ENCODE measurements at places on chromosomes 1 and 21.
A peak's percentile ranks its signal among the peaks of the same experiment; 100 is the strongest.

- DNase-seq = no peak
Measured at GRCh38 chr1:1137256-1138045, 21.6 kb upstream of the C1orf159 start.

GRCh38 chr21:44815225-44815624 is 2.6 kb downstream of the SUMO3 start:
- no peak for DNase-seq

GRCh38 chr1:172135978-172136610 is 284.4 kb upstream of the C1orf105 start:
- DNase-seq = peak; percentile 17

- DNase-seq = no peak
Measured at GRCh38 chr1:203187689-203188264, 1.3 kb upstream of the CHI3L1 start.

- DNase-seq = no peak
Measured at GRCh38 chr1:4224684-4225467, 324.8 kb upstream of the C1orf174 start.

GRCh38 chr1:84311296-84311695 is 9.8 kb downstream of the SAMD13 start:
- no peak for DNase-seq

DNA sequence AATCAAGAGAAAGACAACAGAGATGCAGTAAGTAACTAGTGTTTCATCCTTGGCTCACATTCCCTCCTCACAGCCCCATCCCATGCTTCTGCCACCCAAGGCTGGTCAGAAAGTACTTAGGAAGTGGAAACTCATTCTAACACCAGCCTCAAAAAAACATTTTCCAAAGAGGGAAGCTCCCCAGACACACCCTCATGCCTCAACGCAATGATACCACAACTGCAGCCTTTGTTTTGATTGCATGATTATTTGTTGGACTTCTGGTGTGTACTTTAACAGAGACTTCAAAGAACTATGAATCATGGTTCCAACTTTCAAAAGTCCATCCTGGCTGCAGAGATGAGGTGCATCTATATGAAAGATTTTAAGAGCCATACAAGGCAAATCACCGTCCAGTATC is 45.2 kb upstream of the KCNA3 start:
- no peak for DNase-seq

- no peak for DNase-seq
Measured at GRCh38 chr1:100458661-100459357, 79.1 kb upstream of the GPR88 start.

DNA sequence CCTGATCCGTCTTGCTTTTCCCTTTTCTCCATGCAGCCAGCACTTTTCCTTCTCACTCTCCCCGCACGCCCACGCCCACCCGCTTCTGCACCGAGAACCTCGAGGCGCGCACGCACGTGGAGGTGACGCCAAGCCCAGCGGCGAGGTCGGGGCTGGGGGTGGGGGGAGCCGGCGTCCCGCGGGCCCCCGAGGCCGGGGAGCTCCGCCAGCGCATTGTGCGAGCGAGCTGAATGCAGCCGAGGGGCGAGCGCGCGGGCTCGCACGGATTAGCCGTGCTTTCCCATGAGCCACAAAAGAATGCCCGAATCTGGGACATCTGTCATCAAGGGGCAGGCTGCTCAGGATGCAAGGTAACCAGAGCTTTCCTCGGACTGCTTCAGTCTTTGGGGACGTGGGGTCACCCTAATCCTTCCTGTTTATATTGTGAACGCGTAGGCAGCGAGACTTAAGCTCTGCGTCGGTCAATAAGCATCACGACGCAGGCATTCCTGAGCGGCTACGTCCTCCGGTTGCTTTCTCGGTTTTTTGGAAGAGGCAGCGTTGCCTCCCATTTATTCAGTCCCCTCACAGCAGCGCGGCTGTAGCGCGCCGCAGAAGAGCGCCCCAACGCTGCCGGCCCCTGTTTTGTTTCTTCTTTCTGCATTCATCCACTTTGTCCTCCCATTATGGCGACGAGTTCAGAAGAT is 67.3 kb upstream of the AKT3 start:
- DNase-seq = peak; percentile 82

GRCh38 chr1:14724678-14725077 is 126.2 kb downstream of the KAZN start:
- DNase-seq = no peak

- no peak for DNase-seq
Measured at GRCh38 chr21:39648879-39649278, 36.1 kb downstream of the B3GALT5 start.

DNA sequence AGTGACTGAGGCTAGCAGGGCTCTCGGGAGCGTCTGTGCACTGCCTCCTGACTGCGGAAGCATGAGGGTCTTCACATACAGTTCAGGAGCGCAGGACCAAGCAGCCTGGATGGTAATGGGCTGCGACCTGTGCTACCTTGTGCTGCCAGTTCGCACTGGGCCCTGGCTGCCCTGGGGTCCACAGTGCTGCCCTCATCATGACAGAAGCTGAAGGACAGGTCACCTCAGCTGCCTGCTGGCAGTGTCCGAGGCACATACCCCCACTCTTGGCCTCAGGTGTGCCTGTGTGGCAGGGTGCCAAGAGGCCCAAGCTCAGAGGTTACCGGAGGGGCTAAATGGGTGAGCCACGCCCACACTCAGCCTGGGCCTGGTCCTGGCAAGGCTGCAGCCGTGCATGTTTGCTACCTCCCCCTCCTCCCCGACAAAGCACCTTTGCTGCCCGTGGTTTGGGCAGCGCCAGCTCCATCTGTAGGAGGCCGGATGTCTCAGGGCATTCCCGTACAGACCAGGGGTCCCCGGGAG is 4.4 kb downstream of the JMJD4 start:
- no peak for DNase-seq

DNA sequence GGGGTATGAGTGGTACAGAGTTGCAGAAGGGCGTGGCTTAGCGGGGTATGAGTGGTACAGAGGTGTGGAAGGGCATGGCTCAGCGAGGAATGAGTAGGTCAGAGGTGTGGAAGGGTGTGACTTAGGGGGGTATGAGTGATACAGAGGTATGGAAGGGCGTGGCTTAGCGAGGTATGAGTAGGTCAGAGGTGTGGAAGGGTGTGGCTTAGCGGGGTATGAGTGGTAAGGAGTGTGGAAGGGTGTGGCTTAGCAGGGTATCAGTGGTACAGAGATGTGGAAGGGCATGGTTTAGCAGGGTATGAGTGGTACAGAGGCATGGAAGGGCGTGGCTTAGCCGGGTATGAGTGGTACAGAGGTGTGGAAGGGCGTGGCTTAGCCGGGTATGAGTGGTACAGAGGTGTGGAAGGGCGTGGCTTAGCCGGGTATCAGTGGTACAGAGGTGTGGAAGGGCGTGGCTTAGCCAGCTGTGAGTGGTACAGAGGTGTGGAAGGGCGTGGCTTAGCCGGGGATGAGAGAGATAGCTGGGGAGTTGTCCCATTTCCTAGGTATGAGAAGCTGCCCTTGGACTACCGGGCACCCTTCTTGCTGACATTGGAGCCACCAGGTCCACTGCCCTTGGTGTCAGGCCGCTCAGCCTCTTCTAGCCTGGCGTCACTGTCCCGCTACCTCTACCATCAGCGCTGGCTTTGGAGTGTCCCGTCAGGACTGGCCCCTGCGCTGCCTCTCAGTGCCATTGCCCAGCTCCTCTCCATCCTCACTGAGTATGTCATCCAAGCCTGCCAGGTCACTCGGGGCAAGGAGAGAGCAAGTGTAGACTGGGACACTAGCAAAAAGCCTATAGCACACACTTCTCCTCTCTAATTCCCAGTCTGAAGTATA is 29.8 kb downstream of the HYI start:
- DNase-seq = no peak

DNA sequence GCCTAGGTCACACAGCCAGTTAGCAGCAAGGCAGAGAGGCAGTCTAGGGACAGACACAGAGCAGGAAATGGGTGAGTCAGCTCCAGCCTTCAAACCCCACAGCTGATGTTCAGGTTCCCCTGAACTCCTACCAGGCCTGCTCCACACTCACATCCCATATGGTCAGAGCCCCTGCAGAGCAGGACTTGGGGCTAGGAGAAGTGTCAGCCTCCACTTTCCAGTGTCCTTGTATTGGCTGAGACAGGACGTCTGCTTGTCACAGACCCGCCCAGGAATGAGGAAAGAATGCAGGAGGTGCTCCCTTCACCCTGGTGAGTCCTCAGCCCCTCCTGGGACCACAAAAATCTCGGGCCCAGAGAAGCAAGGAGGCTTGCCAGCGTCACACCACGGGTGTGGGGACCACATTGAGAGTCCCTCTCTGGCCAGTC is 92.5 kb downstream of the LACTBL1 start:
- peak; percentile 52 for DNase-seq

DNA sequence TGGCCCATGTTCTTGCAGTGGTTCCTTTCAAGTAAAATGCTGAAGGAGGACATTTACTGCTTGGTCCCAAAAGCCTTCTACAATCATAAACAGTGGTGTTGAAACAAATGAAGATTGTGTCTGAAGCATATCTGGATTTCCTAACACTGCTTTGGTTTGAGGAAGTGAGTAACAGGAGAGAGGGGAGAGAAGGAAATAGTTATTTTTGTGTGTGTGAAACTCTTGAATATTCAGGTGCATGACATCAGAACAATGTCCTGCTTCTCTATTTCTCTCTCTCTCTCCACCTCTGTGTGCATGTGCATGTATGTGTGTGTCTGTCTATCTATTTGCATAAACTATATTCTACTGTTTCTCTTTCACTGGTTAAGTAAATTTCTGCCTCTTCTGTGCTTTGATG is 61.4 kb upstream of the TNFSF18 start:
- no peak for DNase-seq

DNA sequence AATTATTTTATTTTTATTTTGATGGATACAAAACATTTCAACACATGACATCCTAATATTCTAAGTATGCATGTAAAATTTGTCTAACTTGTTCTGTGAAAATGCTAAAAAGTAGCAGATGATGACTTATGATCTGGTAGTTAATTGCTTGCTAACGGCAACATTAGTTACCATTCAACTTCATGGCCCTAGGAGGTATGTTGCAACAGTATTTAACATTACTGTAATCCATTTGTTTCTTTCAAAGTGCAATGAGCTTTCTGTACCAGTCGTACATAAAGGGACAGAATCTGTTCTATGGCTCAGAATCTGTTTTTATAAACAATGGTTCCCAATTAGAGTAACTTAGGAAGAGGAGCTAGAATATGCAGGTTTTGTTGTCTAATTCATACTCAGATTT is 91.5 kb upstream of the ZNHIT6 start:
- no peak for DNase-seq

DNA sequence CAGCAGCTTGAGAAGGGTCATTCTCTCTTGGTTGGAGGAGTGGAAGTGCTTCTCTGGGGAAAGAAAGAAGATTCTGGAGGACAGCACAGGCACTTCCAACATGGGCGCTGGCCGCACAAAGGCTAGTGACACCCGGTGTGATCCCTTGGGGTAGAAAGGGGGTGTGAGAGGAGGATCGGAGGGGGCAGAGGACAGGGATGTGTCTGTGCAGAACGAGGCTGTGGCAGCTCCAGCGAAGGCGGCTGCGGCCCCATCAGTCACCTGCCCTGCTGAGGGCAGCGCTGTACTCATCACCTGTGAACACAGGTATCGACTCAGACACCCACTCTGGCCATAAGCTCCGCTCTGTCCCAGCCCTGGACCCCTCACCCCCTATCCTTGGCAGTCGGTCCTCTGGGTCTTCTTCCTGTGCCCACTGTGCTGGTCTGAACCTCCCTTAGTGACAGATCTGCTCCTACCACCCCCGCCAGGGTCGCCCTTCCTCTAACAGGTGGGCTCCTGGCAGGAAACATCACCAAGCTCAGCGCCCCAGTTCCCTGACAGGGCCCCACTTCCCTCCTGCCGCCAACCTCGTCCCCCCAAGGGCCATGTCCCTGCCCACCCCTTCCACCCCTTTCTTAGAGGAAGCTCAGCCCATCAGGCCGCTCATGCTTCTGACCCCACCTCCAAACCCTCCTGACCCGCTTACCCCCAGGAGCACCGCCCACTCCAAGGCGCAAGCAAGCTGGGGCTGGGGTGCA is 20.1 kb downstream of the TP73 start:
- no peak for DNase-seq

DNA sequence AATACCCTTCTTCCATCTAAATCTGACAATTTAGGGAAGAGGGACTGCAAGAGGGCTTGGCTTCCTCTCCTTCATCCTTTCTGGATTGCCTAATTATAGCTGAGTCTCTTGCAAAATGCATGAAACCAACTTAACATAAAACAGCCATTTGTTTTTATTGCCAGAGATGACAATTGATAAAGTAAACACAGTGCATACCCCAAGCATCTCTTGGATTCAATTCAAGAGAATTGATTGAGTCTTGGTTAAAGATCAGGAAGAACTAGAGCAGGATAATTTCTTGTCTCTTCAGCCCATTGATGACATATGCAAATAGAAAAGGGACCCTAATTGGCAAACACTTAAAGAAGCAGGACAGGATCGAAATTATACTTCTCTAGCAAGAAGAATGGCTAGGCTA is 617.1 kb upstream of the PTBP2 start:
- DNase-seq = no peak

DNA sequence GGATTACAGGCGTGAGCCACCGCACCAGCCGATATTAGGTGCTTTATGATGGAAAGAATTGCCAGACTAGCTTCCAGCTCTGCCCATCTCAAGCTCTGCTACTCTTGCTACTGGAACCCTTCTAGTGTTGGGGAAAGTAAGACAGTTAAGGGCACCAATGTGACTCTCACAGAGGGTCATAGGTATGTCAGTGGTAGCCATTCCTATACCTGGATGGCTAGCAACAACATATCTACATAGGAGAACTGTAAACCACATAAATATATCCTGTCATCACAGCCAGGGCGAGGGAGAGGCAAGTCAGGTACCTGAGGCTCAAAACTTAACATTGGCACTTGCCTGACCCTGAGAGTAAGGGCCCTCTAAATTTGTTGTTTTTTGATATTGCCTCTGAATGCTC is 1.7 kb upstream of the RHOU start:
- DNase-seq = no peak

DNA sequence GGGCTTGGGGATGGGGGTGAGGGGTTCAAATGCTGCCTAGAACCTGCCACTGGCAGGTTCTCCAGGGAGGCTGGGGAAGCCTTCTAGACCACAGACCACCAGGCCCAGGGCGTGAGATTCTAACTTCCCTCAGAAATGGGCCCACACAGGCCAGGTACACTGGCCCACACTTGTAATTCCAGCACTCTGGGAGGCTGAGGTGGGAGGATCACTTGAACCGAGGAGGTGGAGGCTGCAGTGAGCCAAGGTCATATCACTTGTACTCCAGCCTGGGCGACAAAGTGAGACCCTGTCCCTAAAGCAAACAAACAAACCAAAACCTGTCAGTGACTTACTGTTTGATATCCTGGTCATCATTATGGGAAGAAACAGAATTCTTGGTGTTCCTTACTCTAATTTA is 31.7 kb downstream of the OPTC start:
- no peak for DNase-seq

DNA sequence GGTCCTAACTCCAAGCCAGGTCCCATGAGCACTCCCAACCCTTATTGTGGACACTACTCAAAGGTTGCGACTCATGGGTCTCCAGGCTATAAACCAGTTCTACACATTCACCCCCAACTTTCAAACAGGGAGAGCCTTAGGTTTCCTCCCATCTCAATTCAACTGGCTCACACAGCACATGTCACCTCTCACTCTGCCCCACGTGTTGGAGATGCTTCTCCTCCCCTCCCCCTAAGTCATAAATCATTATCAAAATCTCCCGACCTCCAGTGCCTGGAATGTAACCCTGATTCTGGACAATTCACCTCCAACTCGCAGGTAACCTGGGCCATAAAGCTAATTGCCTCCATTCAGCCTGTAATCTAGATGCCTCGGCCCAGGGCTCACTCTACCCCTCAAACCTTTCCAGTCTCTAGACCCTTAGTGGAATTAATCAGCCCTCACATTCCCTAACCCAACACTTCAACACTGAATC is 595 bp downstream of the AK2 start:
- DNase-seq = peak; percentile 34

- peak; percentile 99 for DNase-seq
Measured at GRCh38 chr1:109282952-109283747, at the start of gene PSRC1. PSRC1 (minus strand) TSS chr1:109283145.
